ENCODE measurements at places on chromosomes 5 and 9.

DNA sequence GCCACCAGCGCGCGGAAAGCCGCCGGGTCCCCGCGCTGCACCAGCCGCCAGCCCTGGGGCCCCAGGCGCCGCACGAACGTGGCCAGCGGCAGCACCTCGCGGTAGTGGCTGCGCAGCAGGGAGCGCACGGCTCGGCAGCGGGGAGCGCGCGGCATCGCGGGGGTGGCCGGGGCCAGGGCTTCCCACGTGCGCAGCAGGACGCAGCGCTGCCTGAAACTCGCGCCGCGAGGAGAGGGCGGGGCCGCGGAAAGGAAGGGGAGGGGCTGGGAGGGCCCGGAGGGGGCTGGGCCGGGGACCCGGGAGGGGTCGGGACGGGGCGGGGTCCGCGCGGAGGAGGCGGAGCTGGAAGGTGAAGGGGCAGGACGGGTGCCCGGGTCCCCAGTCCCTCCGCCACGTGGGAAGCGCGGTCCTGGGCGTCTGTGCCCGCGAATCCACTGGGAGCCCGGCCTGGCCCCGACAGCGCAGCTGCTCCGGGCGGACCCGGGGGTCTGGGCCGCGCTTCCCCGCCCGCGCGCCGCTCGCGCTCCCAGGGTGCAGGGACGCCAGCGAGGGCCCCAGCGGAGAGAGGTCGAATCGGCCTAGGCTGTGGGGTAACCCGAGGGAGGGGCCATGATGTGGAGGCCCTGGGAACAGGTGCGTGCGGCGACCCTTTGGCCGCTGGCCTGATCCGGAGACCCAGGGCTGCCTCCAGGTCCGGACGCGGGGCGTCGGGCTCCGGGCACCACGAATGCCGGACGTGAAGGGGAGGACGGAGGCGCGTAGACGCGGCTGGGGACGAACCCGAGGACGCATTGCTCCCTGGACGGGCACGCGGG lies at the start of gene TERT:
TSS of gene TERT (minus strand) at position 234 of the 815 bp plus-strand sequence. CDS start at position 155, 79 bp downstream.
- DNase-seq: no peak

DNA sequence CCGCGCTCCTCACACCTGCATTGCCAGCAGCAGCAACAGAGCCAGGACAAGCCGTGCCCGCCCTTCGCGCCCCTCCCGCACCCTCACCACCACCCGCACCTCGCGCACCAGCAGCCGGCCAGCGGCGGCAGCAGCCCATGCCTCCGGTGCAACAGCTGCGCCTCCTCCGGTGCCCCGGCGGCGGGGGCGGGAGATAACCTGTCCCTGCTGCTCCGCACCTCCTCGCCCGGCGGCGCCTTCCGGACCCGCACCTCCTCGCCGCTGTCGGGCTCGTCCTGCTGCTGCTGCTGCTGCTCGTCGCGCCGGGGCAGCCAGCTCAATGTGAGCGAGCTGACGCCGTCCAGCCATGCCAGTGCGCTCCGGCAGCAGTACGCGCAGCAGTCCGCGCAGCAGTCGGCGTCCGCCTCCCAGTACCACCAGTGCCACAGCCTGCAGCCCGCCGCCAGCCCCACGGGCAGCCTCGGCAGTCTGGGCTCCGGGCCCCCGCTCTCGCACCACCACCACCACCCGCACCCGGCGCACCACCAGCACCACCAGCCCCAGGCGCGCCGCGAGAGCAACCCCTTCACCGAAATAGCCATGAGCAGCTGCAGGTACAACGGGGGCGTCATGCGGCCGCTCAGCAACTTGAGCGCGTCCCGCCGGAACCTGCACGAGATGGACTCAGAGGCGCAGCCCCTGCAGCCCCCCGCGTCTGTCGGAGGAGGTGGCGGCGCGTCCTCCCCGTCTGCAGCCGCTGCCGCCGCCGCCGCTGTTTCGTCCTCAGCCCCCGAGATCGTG lies 517 bp downstream of the KCNN2 start:
- no peak for DNase-seq

- no peak for DNase-seq
Measured at GRCh38 chr5:160375166-160375565, 4.7 kb upstream of the C1QTNF2 start.

DNA sequence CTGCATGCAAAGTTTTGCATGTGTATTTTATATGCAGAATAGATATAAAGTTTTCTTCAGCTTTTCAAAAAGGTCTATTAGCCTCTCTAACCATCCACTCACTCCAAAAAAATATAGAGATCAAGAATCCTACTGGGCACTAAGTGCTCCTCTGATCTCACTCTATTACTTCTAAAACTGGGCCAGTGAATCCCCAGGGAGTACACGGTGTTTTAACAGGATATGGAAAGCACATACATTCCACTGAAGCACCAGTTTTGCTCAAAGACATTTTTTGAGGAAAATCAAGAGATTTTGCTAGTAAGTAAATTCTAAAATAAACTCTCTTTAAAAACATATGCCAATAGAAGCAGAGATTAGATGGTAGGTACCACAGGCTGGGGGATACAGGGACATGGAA lies 95.2 kb downstream of the DEPDC1B start:
- DNase-seq: no peak

DNA sequence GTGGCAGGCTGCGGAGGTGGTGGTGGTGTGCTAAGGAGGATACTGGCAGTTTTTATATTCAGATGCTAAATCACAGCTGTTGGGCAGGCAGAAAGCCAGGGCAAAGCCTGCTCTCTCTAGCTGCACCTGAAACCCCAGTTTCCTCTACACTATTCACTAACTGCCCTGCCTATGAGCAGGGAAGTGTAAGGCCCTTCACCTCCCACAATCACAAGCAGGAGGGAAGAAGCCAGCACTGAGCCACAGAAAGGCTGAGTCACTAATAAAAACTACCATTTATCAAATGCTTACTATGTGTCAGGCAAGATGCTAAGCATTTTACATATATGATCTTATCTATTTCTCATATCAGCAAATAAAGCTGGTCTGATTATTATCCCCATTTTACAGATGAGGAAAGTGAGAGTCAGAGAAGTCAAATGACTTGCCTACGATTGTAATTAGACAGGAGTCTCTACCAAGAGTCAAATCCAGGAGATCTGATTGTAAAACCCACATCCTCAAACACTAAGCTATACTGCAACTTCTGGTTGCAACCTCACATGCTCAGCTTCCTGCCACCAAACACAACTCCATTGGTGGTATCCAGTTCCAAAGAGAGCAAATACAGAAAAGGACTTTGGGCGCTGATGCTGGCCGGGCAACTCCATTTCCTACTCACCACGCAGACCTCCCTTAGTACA lies 17.7 kb upstream of the IL6ST start:
- peak; percentile 36 for DNase-seq

- DNase-seq: no peak
Measured at GRCh38 chr9:109171926-109172325, 4.9 kb upstream of the FRRS1L start.

DNA sequence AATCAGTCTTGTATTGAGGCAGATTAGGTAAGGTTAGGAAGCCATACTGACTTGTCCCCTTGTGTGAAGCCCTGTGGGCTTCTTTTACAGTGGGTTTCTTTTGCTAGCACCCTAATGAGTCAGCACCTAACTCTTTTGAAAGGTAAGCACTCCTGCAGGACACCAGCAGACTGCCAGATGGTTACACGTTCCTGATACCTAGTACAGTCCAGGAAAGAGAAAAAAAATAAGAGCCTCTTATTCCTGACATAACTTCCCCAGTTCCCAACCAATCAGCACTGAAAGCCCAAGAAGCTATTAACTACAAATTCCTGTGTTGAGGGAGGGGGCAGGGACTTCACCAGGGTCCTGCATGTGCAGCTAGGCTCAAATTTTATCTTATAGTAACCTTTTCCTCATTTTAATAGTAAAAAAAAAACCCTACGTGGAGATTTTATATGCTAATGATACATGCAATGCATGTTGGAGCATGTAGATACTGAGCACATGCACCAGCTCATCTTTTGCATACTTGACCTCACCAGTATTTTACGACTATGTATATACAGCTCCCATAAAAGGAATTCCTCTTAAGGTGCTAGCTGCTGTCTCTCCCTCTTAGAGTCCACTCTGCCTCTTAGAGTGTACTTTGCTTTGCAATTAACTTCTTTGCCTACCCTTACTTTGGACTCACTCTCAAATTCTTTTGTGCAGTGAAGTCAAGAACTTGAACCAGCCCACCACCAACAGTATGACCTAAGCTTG lies 84.7 kb upstream of the RORB start:
- DNase-seq: no peak

- DNase-seq: no peak
Measured at GRCh38 chr9:9112001-9112720, 1312.6 kb upstream of the DMAC1 start.

DNA sequence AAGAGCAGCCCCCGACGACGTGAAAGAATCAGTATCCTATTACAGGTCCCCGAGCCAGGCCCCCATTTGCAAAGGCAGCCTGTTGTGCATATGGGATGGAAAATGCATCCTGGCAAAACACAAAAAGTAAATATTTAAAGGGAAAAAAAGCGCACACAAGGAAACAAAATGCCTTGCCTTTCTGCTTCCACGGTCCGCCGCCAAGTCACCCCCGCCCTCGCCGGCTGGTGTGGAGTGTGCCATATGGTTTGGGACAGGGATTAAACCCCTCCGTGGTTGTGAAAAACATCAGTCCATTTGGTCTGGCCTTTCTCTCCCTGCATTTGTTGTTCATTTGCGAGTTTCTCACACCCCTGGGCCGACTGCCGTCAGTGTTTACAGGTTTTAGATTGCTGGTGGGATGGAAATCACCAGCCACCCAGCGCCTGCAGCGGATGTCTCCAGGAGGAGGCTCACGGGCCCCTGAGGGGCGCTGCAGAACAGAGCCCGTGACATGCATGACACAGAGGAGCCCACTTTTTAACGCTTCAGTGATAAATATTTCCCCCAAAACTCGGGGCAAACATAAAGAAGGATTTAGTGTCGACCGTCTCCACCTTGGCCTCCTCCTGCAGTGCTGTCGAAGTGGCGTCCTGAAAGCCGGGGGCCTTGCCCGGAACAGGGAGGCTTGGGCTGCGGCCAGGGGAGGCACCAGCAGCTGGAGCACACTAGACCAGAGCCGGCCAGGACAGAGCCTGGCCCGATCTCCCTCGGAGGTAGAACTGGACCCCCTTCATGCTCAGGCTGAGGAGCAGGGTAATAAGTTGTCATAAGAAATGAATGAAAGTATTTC lies 161.5 kb downstream of the HSD17B3 start:
- no peak for DNase-seq

GRCh38 chr9:134562146-134562849 lies 79.3 kb upstream of the COL5A1 start:
- DNase-seq: no peak

GRCh38 chr9:37969130-37969529 lies 65.2 kb upstream of the SLC25A51 start:
- DNase-seq: no peak

- no peak for DNase-seq
Measured at GRCh38 chr5:139849501-139849900, 53.9 kb downstream of the PSD2 start.

- no peak for DNase-seq
Measured at GRCh38 chr9:115225459-115226116, 107.6 kb upstream of the TNC start.

- DNase-seq: peak; percentile 46
Measured at GRCh38 chr9:135478829-135479468, 633 bp upstream of the PPP1R26 start.

DNA sequence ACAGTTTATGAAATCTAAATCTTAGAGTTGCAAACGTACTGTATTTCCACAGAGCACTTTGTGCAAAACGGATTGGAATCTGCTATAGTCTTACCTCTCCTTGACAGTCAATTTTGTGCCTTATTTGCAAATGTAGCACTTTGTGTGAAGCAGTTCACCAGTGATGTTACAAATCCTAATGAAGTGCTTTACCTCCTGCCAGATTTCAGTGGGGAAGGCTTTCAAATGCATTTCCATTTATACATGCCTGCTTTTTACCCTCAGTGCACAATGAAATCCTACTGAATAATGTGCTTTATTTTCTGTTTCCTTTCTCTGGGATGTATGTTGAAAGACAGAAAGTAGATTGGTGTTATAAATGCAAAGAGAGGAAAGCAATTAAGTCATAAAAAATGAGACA lies 2141.6 kb upstream of the C9orf72 start:
- no peak for DNase-seq

GRCh38 chr5:143056339-143056704 lies 286.1 kb downstream of the ARHGAP26 start:
- no peak for DNase-seq

All from KBM-7 (cell line).